Esophagus squamous epithelium (tissue), 5 donors: ENCODE measurements at places on chromosomes 7 and 10.

- no peak for DNase-seq
These were observed 123.3 kb downstream of the MICU1 start for GRCh38 chr10:72502581-72502980.

GRCh38 chr10:44978570-44979280, at the start of gene DEPP1:
DEPP1 (minus strand) TSS chr10:44978809; CDS start chr10:44978030, 779 bp downstream.
- DNase-seq: peak; percentile 19

GRCh38 chr7:40815022-40815421, 680.2 kb downstream of the SUGCT start:
- no peak for DNase-seq

DNA sequence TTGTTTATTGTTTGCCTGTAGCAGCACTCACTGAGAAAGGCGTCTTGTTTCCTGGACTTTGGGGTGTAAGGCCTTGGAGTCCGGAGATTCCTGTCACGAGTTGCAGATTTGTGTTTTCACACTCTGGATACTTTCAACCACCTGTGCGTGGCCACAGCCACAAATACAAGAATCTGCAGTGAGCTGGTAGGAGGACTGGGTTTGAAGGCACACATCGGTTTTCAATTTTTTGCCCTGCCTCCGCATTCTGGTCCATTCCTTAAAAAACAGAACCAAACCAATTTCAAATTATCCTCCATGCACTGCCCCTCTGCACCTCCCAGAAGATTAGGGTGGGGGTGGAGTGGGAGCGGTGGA, 619 bp downstream of the EXOC4 start:
- no peak for DNase-seq

GRCh38 chr7:55018361-55019190, at the start of gene EGFR:
EGFR (plus strand) TSS chr7:55019017; CDS start chr7:55019278, 261 bp downstream.
- DNase-seq: no peak

- no peak for DNase-seq
These were observed 90.6 kb upstream of the ODAD2 start for GRCh38 chr10:28089467-28089866.

DNA sequence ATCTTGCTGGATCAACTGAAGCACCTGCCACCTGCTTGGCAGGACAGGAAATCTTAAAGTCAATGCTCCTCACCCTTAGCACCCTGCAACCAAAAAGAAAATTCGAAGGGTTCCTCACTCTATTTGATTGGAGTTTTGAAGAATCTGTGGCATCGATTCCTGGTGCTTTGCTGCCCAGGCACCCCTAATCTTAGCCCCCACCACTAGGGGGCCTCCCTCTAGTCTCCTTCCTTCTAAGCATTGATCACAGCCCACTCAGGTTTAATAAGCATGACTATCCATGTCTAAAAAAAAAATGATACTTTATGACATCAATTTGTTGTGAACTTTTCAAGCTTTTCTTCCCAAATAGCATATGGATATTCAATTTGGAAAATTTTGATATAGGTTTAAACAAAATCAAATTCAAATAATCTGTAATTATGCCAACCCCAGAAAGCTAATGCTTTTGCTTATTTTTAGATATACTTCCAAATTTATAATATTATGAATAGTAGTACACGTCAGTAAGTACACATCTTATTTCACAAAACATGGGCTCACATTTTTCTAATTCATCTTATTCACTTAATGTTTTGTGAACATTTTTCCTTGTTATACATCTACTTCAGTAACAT, 45.3 kb downstream of the NRG3 start:
- no peak for DNase-seq

DNA sequence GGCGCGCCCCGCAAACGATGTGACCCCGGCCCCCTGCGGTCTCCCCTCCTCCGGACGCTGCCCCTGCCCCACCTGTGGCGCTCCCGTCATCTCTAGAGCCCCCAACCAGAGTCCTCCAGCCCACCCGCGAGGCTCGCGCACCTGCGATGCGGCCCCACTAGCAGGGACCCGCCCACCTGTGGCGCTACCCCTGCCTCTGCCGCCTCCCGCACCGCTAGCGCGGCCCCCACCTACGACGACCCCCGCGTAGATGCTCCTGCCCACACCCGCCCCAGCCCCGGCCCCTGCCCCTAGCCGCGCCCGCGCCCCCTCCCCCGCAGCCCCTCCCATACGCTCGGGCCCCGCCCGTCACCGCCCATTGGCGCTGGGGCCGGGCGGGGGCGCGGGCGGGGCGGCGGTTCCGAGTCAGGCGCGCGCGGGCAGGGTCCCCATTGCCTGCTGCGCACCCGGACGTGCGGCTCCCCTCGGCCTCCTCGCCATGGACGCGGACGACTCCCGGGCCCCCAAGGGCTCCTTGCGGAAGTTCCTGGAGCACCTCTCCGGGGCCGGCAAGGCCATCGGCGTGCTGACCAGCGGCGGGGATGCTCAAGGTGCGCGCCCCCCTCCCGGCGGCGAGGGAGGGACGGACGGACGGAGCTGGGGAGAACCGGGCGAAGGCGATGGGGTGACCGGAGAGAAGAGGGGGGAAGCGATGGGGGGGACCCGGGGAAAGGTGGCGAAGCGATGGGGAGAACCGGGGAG, at the start of gene PFKP:
TSS of gene PFKP (plus strand) at position 431 of the 741 bp plus-strand sequence. CDS start at position 479, 48 bp downstream.
- DNase-seq: no peak

GRCh38 chr10:11478807-11479206, 132.6 kb downstream of the USP6NL start:
- no peak for DNase-seq

DNA sequence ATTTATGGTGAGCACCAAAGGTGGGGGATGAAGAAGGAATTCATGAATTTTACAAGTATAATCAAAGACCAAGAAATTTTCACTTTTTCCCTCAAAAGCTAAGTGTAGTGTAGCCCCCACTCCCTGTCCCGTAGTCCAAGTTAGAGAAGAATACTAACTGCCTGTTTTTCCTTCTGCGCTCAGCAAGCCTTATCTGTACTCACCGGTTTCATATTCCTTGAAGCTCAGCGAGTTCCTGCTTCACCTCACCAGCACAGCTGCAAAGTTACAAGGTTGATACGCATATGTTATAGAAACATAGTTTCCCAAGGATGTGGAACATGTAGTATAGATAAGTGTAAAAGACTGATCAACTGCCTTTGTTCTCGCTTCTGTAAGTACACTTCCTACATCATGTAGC, 16.0 kb upstream of the ZNF33B start:
- no peak for DNase-seq

GRCh38 chr10:116838143-116838725, 11.1 kb upstream of the ENO4 start:
- DNase-seq: no peak

GRCh38 chr7:19783541-19783940, 10.1 kb upstream of the TMEM196 start:
- DNase-seq: no peak

GRCh38 chr7:90988516-90988915, 275.7 kb upstream of the FZD1 start:
- DNase-seq: no peak

- DNase-seq: no peak
These were observed 117.7 kb downstream of the ELFN1 start for GRCh38 chr7:1787681-1788235.

GRCh38 chr7:85067371-85067770, 119.5 kb downstream of the SEMA3D start:
- no peak for DNase-seq

- DNase-seq: no peak
These were observed 134.6 kb downstream of the ARHGAP22 start for GRCh38 chr10:48470115-48470892.

- DNase-seq: no peak
These were observed 6.0 kb upstream of the SMNDC1 start for GRCh38 chr10:110310741-110311140.

- DNase-seq: no peak
These were observed 89.7 kb downstream of the GALNT11 start for GRCh38 chr7:152115021-152115718.

- DNase-seq: no peak
These were observed 205.3 kb downstream of the ARHGAP21 start for GRCh38 chr10:24518411-24518810.

DNA sequence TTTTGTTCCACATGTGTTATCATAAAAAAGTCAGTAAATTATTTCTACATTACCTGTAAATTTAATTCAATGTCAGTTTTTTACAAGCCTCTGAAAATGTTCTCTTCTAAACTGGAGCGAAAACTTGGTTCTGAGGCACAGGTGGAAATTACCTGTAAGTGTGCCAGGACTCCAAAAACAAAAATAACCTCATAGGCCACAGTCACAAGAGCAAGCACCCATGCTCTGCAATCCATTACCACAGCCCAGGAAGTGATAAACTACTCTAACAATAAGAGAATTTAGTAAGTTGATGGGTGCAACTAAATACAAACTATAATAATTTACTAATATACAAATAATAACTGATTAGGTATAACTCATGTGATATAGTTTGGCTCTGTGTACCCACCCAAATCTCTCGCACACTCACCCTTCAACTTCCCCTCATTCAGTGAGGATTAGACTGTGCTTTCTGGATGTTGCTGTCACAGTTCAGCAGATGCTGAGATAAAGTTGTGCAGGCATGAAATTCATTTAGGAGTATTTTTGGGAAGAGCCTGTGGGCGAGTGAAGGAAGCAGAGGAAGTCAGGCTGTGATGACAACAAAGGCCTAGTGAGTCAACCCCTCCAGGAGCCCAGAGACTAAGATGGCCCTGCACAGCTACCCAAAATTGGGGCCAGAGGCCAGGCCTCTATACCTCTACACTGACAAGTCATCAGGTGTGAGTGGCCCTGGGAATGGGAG, 16.3 kb upstream of the GIMAP6 start:
- no peak for DNase-seq

DNA sequence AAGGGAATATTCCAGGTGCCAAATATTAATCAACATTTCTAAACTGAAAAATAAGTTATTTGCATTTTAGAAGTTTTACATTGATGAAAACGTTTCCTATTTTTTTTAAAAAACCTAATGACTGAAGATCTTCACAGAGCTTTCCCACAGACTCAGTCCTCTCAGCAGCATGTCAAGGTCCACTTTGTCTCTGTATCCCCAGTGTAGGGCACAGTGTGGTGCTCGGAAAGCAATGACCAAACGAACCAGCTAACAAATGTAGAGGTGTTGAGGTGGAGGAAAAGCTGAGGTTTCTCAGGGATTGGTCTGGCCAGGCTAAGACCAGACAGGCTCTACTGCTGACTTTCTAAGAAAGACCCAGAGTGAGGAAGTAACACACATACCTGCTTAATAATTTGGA, 202.2 kb upstream of the CDCA7L start:
- no peak for DNase-seq

- DNase-seq: no peak
These were observed 15.5 kb upstream of the SEMA3C start for GRCh38 chr7:80934321-80934720.

DNA sequence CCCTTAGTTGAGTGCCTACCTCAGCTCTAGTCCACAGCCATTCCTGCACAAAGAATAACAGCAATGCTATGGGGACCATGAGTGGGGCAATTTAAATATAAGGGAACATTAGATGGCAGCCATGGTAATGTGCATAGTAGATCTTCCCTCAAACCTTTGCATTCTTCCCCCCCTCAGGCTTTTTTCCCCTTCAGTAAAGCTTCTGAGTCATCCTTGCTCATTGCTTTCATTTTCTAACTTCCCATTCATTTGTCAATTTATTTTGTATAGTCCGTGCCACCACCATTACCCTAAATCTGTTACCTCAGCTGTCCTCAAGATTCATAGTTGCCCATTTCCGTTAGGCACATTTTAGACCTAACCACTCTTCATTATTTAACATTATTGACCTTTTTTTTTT, 10.7 kb downstream of the HECTD2 start:
- DNase-seq: no peak

GRCh38 chr7:18036783-18037182, 9.1 kb upstream of the PRPS1L1 start:
- DNase-seq: no peak

DNA sequence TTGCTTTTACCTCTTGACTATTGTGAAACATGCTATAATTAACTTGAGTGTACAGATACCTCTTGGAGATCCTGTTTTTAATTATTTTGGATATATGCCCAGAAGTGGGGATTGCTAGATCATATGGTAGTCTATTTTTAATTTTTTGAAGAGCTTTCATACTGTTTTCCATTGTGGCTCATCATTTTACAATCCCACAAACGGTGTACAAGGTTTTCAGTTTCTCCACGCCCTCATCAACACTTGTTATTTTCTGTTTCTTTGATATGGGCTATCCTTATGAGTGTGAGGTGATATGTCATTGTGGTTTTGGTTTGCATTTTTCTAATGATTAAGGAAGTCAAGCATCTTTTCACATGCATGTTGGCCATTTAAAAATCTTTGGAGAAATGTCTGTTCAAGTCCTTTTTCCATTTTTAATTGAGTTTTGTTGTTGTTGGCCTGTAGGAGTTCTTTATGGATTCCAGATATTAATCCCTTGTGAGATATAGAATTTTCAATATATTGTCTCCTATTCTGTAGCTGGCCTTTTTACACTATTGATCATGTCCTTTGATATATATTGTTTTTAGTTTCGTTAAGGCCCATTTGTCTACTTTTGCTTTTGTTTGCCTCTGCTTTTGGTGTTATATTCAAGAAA, 7.5 kb downstream of the AGK start:
- DNase-seq: no peak

- no peak for DNase-seq
These were observed 5.8 kb upstream of the ALOX5 start for GRCh38 chr10:45368181-45368580.

- DNase-seq: no peak
These were observed 29.6 kb upstream of the ZNF488 start for GRCh38 chr10:47413531-47414226.

DNA sequence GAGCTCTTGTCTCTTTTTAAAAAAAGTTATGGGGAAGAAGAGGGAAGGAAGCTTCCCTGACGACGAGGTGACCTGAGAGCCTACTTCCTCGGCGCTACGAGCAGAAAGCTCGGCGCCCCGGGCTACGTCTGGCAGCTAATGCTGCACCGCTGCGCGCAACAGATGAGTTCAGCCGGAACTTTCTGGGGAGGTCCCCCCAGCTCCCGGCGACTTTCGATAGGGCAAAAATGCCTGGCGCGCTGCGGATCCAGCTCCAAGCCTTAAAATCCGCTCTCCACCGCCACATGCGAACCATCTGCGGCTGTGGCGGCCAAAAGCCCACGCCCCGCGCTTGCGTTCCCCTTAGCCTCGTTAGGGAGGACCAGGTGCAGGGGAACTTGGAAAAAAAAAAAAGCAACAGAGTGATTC, 621 bp downstream of the P4HA1 start:
- DNase-seq: peak; percentile 8

DNA sequence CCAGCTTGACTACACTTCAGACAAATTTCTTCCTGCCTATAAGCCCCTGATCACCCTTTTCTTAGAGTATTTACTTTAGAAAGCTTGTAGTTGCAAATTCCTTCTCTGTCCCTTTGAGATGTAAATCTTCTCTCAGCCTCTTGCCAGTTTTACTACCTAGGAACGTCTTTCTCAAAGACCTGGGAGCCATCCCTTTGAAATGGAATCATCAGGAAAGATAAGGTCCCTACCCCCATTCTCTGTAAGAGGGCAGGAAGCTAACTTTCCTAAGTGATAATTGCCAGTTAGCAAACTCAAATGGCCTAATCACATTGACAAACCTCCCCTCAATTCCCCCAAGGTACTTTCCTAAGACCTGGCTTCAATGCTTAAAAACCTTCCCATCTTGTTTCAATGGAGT, 304.5 kb downstream of the MDFIC start:
- no peak for DNase-seq

- DNase-seq: no peak
These were observed 21.7 kb upstream of the MALSU1 start for GRCh38 chr7:23277359-23277989.

- no peak for DNase-seq
These were observed 1.3 kb downstream of the LRMDA start for GRCh38 chr10:75432763-75433162.

- DNase-seq: no peak
These were observed 1010.9 kb upstream of the PHF14 start for GRCh38 chr7:9962742-9963141.
